Glutamatergic neuron (in vitro differentiated cells): ENCODE measurements at places on chromosomes 1 and 21.

- no peak for DNase-seq
Observed at GRCh38 chr21:44568667-44569556, 4.6 kb upstream of the KRTAP10-4 start.

- no peak for DNase-seq
Observed at GRCh38 chr1:58791106-58791505, 7.3 kb upstream of the JUN start.

- DNase-seq: no peak
Observed at GRCh38 chr1:219257751-219258150, 84.1 kb downstream of the LYPLAL1 start.

DNA sequence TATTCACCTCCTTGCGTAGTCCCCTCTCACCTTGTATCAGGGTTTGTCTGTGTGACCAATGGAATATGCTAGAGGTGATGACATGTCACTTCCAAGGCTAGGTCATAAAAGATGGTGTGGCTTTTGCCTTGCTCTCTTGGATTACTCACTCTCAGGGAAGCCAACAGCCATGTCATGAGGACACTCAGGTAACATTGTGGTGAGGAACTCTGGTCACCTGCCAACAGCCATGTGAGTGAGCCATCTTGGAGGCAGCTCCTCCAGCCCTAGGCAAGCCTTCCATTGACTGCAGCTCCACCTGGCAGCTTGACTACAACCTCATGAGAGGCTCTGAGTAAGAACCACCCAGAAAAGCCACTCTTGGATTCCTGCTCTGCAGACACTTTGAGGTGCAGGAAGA, 11.0 kb upstream of the HEYL start:
- DNase-seq: no peak

- no peak for DNase-seq
Observed at GRCh38 chr1:221149111-221149510, 269.9 kb downstream of the HLX start.

DNA sequence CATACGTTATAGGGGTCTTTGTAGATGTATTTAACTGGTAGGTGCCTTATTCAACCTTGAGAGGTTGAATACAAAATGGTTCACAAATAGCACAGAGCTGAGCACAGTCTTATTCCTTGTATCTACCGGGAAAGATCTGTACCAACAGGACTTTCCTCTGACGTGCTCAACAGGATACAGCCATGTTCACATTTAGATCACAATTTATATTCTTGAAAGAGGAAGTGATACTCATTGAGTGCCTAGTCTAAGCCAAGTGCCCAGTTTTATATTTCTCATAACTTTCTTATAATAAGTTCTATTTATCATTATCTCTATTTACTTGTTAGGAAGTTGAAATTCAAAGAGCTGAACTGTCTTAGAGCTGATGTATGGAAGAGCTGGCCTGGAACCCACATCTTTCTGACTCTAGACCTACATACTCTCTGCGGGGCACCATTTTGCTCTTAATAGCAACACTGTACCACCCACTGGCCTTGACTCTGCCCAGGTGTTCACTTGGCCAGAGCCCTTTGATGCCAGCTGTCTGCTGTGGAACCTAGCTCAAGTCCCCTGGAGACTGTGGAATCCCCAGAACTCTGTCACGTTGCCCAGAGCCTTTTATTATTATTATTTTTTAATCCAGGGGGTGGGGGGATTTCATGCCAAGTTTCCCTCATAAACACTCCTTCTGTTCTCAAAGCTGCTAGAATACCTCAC, 156.2 kb downstream of the TPR start:
- no peak for DNase-seq

- DNase-seq: peak; percentile 46
Observed at GRCh38 chr1:53086491-53087070, 24.6 kb downstream of the PODN start.
